CD4-positive, alpha-beta T cell treated with Interferon alpha-2 for 1 hour (primary cell): ENCODE measurements at places on chromosomes 3 and 15.

GRCh38 chr3:42033741-42034140, 57.4 kb upstream of the TRAK1 start:
- no peak for DNase-seq

DNA sequence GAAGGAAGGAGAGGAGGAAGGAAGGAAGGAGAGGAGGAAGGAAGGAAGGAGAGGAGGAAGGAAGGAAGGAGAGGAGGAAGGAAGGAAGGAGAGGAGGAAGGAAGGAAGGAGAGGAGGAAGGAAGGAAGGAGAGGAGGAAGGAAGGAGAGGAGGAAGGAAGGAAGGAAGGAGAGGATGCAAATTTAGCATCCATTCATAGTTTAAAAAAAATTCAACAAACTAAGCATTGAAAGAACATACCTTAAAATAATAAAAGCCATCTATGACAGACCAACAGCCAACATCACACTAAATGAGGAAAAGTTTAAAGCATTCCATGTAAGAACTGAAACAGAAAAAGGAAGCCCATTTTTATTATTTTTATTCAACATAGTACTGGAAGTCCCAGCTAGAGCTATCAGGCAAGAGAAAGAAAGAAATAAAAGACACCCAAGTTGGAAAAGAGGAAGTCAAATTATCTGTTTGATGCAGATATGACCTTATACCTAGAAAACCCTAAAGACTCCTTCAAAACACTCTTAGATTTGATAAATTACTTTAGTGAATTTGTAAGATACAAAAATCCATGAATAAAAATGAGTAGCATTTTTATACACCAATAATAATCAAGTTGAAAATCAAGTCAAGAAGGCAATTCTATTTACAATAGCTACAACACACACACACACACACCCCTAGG, 52.2 kb upstream of the FXR1 start:
- DNase-seq, result no peak

DNA sequence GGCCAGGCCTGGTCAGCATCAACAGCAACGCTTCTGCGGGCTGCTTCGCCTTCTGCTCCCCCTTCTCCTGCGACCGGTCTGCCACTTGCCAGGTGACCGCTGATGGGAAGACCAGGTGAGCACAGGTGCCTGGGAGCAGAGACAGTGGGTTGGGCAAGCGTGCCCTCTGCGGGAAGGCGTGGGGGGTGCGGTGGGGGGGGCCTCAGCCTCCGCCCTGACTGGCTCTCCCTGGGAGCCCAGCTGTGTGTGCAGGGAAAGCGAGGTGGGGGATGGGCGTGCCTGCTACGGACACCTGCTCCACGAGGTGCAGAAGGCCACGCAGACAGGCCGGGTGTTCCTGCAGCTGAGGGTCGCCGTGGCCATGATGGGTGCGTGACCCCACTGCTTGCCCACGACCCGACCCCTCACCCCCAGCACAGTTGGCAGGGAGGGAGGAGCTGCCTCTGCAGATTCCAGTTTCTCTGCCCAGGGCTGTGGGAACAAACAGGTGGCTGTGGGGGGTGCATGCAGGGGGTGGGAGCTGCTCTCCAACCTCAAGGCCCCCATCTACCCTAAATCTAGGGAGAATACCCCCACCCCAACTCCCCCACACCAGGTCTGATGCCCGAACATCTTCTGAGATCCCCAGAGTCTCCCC, 8.8 kb downstream of the STAB1 start:
- DNase-seq, result no peak

GRCh38 chr3:72579581-72580245, 268.5 kb downstream of the SHQ1 start:
- DNase-seq, result no peak

- no peak for DNase-seq
Measured at GRCh38 chr3:30984855-30985749, 90.6 kb upstream of the GADL1 start.

- peak; percentile 59 for DNase-seq
Measured at GRCh38 chr3:112074616-112075497, 11.3 kb upstream of the C3orf52 start.

DNA sequence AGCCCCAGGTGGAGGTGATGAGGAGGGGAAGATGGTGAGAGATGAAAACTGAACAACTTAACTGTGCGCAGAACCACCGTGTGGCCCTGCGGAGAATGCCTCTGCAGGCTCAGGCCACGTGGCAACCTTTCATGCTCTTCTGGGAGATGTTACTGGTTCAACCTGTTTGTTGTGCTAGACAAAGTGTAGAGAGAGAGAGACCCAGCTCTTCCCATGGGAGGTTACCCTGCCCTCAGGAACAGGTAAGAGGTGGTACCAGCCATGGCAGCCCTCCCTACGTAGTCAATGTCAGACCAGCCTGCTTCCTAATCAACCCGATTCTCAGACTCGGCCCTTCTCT, 37.0 kb upstream of the HACD2 start:
- no peak for DNase-seq

GRCh38 chr3:73759297-73759711, 134.6 kb upstream of the PDZRN3 start:
- no peak for DNase-seq
